SK-N-MC (cell line): ENCODE measurements at places on chromosomes 1 and 21.

DNA sequence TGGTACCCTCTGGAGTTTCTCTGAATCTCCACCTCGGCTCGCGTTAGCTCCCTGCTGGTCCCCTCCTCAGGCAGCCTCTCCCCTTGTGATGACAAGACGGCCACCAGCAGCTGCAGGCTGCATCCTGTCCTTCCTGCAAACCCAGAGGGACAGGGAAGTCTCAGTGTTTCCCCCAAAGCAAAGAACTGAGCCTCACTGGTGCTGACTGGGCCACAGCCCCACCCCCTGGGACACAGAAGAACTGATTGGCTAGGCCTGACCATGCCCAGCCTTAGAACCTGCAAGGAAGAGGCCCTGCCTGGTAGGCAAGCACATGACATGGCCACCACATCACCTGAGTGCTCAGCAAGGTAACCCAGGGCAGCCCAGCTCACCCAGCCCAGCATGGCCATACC is 34.6 kb downstream of the TMEM51 start:
- DNase-seq: no peak

- DNase-seq: no peak
These were observed 157.3 kb upstream of the VAMP3 start for GRCh38 chr1:7613851-7614205.

DNA sequence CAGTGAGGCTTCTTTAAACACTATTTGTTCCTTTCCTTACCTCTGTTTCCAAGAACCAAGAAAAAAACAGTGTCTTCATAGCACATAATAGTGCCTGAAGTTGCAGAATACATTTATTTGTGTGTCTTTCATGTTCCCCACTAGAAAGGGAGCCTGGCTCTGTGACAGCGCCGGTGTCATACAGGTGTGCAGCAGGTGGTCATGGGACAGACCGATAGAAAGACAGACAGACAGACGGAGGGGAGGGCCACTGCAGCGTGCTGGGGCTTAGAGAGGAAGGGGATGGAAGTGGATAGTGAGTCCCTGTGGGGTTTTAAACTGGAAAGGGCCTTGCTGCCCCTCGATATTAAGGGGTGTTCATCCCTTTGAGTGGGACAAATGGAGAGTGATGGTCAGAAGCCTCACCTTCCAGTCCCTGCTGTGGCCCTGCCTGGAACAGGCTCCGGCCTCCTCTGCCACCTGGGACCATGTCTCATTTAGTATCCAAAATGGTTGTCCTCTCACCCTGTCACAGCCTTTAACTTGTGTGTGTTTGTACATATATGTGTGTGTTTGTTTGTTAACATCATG is 152.9 kb downstream of the PGBD5 start:
- no peak for DNase-seq

- no peak for DNase-seq
These were observed 46.2 kb downstream of the DDR2 start for GRCh38 chr1:162678439-162678838.

GRCh38 chr21:35207322-35207721 is 158.2 kb upstream of the RUNX1 start:
- no peak for DNase-seq

DNA sequence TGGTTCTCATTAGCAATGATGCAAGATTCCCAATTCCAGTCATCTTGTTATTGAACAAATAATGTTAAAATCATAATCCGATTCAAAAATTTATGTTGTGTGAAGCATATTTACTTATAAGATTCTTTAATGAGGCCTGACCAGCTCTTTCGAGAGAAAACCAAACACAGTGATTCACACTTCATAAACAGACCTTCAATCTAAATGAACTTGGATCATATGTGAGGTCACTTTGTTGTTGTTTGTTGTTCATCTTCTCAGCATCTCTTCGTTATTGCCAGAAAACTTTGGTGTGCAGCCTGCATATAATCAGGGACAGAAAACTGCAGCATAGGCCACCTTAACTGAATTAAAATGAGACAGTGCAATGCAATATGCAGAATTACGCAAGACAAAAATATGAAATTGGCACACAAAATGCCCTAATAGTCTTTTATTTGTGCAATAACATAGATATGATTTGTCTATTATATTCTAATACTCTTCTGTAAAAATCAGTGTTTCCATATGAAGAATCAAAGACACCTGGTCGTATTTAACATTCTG is 30.1 kb downstream of the NCAM2 start:
- DNase-seq: no peak

- no peak for DNase-seq
These were observed 519.7 kb upstream of the PRMT6 start for GRCh38 chr1:106536741-106537140.

DNA sequence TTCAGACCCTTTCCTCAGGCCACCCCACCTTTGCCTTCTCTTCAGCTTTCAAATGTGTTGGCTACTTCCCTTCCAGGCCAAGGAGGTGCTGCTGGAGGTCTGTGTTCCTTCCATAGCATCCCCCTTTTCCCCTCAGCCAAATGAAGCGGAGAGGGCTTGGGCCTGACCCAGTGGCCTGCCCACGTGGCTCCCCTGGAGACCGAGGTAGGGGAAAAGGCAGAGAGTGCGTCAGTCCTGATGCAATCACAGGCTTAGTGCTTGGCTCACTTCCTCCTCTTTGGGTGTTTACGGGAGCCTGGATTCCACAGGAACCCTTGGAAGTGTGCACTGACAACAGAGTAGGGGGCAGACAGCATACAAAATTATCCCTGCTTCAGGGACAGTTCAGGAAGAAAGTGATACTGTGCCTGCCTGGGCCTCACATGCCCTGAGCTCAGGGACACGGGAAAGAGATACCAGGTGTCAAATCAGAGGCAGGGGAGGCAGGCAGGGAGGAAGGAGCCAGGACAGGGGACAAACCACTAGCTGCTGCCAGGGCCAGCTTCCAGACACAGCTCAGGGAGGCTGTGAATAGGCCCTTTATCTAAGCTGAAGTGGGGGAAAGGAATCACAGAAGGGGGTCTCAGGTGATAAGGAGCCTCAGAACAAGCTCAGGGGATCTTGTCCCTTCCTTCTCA is 16.6 kb upstream of the PTP4A2 start:
- DNase-seq: no peak

DNA sequence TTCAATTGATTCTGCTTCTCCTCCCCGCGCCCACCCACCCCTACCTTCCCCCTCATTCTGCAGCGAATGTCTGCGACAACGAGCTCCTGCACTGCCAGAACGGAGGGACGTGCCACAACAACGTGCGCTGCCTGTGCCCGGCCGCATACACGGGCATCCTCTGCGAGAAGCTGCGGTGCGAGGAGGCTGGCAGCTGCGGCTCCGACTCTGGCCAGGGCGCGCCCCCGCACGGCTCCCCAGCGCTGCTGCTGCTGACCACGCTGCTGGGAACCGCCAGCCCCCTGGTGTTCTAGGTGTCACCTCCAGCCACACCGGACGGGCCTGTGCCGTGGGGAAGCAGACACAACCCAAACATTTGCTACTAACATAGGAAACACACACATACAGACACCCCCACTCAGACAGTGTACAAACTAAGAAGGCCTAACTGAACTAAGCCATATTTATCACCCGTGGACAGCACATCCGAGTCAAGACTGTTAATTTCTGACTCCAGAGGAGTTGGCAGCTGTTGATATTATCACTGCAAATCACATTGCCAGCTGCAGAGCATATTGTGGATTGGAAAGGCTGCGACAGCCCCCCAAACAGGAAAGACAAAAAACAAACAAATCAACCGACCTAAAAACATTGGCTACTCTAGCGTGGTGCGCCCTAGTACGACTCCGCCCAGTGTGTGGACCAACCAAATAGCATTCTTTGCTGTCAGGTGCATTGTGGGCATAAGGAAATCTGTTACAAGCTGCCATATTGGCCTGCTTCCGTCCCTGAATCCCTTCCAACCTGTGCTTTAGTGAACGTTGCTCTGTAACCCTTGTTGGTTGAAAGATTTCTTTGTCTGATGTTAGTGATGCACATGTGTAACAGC is 339.9 kb downstream of the NTNG1 start:
- no peak for DNase-seq

DNA sequence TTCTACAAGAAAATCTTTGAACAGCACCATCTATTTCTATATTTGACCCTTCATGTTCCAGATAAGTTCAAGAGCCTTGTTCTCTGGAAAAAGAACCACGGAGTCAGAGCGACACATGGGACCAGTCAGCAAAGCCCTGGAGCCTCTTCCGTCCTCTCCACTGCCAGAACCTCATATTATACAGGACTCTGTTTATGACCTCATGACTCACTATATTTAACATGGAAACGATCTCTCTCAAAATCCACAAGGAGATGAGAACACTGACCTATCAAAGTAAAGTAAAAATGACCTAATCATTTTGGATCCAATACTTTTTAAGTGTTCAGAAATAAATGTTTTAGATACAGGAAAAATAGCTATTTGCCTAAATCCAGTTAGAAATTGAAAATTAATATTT is 124.6 kb upstream of the KRTAP19-8 start:
- no peak for DNase-seq

GRCh38 chr1:21283524-21283923 is 6.7 kb downstream of the ECE1 start:
- no peak for DNase-seq

GRCh38 chr21:14259747-14260146 is 43.8 kb downstream of the RBM11 start:
- DNase-seq: no peak

GRCh38 chr1:47999097-47999496 is 1.9 kb upstream of the TRABD2B start:
- no peak for DNase-seq

DNA sequence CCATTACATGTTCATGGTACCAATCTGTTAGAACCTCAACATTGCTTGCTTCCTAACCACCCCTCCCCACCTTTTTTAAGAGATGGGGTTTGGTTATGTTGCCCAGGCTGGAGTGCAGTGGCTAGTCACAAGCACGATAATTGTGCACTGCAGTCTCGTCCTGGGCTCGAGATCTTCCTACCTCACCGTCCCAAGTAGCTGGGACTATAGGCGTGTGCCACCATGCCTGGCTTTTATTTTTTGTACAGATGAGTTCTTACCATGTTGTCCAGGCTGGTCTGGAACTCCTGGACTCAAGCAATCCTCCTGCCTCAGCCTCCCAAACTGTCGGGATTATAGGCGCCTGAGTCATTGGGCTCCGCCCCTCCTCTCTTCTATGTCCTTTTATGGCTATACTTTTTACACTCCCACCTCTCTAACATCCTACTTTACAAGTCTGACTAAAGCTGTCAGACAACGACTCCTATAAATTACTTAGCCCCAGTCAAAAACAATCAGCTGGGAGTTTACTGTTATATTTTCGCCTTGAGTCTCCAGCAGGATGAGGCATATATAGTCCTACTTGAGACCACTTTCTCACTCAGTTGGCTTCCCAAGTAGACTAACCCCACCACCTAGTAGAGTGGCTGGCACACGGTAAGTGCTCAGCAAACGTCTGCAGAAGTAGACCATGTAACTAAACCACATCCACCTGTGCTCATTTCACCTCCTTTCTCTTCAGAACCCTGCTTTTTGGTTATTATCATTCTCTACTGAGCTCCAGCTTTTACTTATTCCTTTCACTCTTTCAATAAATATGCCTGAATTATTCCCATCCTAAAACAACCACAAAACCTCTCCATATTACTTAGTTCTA is 13.8 kb downstream of the ENSA start:
- DNase-seq: no peak

- no peak for DNase-seq
These were observed 92.1 kb downstream of the WDR3 start for GRCh38 chr1:118021668-118022067.

GRCh38 chr1:41856944-41857285 is 61.8 kb downstream of the HIVEP3 start:
- DNase-seq: no peak

DNA sequence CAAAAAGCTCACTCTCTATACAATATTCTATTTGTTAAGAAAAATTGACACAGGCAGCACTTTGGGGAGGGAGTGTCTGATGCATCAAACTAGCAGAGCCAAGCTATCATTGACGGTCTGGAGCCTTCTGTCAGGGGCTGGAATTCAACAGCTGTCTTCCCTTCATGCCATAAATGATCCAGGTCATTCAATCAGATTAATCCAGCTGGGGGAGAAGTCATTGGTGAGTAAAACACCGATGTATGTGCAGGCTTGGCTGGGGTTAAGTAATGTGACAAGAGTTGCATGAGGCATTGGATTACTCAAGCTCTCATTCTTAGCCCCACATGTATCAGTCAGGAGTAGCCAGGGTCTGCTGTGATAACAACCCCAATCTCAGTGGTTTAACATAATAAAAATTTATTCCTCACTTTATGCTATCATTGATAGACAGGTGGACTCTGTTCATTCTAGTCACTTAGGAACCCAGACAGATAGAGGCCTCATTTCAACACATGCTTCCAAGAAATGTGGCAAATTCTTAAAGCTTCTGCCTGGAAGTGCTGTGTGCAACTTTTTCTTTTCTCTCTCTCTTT is 118.1 kb upstream of the GADD45A start:
- DNase-seq: no peak

DNA sequence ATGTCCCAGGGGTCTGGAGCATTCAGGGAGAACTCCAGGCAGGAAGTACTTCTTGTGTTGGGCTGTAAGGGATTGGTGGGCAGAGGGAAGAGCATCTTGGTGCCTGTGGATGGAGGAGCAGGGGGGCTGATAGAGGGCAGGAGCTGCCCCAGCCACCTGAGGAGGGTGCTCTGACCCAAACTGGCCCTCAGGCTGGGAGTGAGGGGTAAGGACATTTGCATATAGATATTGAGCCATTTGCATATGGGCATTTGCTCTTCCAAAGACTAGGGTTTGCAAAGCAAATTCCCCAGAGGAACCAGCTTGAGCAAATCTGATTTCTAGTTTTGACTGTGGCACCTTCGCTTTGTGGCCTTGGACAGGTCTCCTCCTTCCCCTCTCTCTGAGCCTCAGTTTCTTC is 18.2 kb downstream of the ZNF362 start:
- no peak for DNase-seq

- no peak for DNase-seq
These were observed 89.3 kb upstream of the EDEM3 start for GRCh38 chr1:184843732-184844495.

DNA sequence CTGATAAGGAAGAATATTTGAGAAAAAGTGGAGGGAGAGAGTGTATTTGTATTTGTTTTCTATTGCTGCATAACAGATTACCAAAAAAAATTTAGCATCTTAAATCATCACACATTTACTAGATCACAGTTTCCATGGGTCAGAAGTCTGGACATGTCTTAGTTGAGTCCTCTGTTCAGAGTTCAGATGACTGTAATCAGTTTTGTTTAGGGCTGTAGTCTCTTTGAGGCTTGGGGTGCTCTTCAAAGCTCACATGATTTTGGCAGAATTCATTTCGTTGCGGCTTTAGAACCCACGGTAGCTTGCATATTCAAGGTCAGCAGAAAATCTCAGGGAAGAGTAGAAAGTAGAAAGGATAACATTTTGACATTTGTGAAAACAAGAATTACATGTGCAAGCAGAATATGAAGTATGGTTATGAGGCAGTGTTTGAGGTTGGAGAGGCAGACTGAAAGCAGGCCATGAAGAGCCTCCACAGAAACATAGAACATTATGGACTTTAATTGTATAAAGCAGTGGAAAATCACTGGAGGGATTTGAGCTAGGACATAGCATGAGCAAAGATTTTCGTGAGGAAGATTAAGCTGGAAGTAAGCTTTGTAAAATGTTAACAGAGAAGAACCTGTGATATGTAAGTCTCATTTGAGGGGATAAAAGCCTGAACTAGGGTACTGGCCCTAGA is 110.6 kb upstream of the GPR52 start:
- DNase-seq: no peak

GRCh38 chr1:3733883-3734589 is 18.2 kb upstream of the CCDC27 start:
- no peak for DNase-seq
